ENCODE measurements at places on chromosomes 11 and 22. TPM values are rescaled to one million over a fixed set of nuclear protein-coding genes. Genes with fewer than 3 reads are reported as not detected.
A peak's percentile ranks its signal among the peaks of the same experiment; 100 is the strongest.

GRCh38 chr11:68827733-68828132, 14.0 kb downstream of the CPT1A start:
- H3K4me1 ChIP-seq, result peaks cover 24% of the 10 kb centered on the region
- no peak overlapping the region for H3K27ac ChIP-seq
- H3K27me3 ChIP-seq, result no peaks in the 10 kb centered on the region

GRCh38 chr22:39242595-39243438, 2.0 kb downstream of the PDGFB start:
- DNase-seq, result no peak
- peak overlapping the region; percentile 58 for H3K4me3 ChIP-seq
- peaks cover 5% of the 10 kb centered on the region for H3K36me3 ChIP-seq
- peaks cover 32% of the 10 kb centered on the region for H3K27me3 ChIP-seq

- peaks cover 4% of the 10 kb centered on the region for H3K36me3 ChIP-seq
- H3K27me3 ChIP-seq, result no peaks in the 10 kb centered on the region
- no peak overlapping the region for H3K4me3 ChIP-seq
- no peak overlapping the region for H3K27ac ChIP-seq
- no peak for DNase-seq
Measured at GRCh38 chr11:130211144-130211543, 51.6 kb downstream of the ST14 start.

DNA sequence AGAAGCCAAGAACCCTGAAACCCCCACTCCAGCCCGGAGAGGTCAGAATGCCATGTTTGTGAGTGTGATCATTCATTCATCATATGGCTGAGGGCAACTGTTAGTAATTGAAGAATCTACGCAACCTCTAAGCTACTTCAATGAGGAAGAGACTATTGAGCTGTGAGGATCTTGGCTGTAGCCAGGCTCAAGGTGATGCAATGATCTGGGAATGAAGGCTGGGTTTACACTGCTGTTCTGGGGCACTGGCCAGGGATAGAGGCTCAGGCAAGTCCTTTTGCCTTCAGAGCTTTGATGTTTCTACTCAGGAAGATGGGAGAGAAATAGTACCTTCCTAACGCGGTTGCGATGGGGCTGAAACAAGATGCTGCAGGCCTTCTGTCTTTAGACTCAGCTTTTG, 12.9 kb downstream of the CRYBB2 start:
- H3K27me3 ChIP-seq, result peaks cover 3% of the 10 kb centered on the region
- H3K36me3 ChIP-seq, result no peaks in the 10 kb centered on the region
- H3K27ac ChIP-seq, result no peak overlapping the region
- no peak overlapping the region for H3K4me3 ChIP-seq
- DNase-seq, result no peak

DNA sequence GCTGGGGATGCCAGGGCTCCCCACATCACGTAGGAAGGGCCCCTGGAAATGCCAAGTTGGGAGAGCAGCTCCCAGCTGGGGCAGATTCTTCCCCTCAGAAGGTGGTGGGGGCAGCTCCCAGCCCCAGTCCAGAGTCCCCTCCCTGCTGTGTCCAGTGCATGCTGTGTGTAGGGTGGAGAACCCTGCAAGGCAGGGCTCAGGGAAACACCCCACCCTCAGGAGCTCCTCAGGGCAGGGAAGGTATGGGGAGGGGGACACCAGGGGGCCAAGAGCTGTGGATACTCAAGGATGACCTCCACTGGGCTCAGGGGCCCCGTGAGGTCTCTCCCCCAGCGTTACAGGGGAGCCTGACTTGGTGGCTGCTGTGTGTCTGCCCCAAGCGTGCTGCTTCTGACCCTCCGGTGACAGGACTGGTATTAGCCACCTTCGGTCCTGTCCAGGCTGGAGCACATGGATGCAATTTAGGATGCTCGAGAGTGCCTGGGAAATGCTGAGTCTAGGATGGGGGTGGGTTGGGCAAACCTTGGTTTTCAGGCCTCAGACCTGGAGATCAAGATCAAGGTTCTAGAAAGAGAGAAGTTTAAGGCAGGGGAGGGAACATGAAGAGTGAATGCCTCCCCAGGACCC, 16.1 kb upstream of the CABP7 start:
- H3K27me3 ChIP-seq, result peaks cover 6% of the 10 kb centered on the region
- peaks cover 81% of the 10 kb centered on the region for H3K4me1 ChIP-seq
- H3K36me3 ChIP-seq, result no peaks in the 10 kb centered on the region
- no peak for DNase-seq

The HINFP gene
- 15.5 TPM for total RNA-seq

DNA sequence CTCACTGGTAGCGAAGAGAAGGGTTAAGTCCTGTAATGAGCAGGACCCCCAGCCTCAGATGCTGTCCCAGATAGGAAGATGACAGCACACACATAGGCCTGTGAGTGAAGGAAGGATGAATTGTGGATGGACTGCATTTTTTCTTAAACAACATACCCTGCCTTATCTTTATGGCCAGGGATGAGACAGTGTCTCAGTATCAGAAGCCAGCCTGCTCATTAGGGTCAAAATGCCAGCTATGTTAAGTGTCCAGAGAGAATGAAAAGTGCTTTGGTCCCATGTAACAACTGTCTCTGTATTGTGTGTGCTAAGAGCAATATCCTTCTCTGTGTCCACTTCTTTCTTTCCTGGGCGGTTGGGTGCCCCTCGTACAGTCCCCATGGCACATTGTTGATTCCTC, 30.2 kb downstream of the PPFIBP2 start:
- DNase-seq, result no peak
- H3K4me1 ChIP-seq, result peaks cover 3% of the 10 kb centered on the region
- H3K27me3 ChIP-seq, result no peaks in the 10 kb centered on the region
- H3K36me3 ChIP-seq, result no peaks in the 10 kb centered on the region
- no peak overlapping the region for H3K4me3 ChIP-seq

DNA sequence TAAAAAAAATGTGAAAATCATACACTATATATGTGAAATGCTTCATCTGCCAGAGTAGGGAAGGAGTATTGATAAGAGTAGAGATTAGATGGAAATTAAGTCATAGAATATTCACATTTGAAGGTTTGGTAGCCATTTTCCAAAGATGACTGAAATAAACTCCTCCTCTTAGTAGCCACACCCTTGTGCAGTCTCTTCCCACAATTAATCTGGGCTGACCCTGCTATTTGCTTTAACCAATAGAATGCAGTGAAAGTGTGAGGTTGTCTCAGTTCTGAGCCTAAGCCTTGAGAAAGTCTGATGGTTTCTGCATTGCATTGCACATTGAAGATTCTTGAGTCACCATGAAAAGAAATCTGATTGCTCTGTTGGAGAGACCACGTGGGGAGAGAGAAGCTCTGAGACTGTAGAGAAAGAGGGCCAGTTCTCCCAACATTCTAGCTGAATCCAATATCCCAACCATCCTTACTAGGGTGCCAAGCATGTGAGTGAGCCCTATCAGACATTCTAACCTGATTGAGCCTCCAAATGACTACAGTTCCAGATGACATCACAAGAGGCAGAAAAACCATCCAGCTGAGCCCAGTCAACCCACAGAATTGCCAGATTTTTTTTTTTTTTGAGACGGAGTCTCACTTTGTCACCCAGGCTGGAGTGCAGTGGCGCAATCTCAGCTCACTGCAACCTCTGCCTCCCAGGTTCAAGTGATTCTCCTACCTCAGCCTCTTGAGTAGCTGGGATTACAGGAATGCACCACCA, 29.4 kb upstream of the CAPRIN1 start:
- H3K27ac ChIP-seq, result no peak overlapping the region
- H3K4me1 ChIP-seq, result no peaks in the 10 kb centered on the region
- H3K27me3 ChIP-seq, result no peaks in the 10 kb centered on the region
- no peak overlapping the region for H3K4me3 ChIP-seq
- H3K36me3 ChIP-seq, result no peaks in the 10 kb centered on the region

- no peak for DNase-seq
- no peaks in the 10 kb centered on the region for H3K4me1 ChIP-seq
- H3K27ac ChIP-seq, result no peak overlapping the region
- no peaks in the 10 kb centered on the region for H3K27me3 ChIP-seq
Measured at GRCh38 chr22:30129636-30130035, 49.4 kb downstream of the HORMAD2 start.

DNA sequence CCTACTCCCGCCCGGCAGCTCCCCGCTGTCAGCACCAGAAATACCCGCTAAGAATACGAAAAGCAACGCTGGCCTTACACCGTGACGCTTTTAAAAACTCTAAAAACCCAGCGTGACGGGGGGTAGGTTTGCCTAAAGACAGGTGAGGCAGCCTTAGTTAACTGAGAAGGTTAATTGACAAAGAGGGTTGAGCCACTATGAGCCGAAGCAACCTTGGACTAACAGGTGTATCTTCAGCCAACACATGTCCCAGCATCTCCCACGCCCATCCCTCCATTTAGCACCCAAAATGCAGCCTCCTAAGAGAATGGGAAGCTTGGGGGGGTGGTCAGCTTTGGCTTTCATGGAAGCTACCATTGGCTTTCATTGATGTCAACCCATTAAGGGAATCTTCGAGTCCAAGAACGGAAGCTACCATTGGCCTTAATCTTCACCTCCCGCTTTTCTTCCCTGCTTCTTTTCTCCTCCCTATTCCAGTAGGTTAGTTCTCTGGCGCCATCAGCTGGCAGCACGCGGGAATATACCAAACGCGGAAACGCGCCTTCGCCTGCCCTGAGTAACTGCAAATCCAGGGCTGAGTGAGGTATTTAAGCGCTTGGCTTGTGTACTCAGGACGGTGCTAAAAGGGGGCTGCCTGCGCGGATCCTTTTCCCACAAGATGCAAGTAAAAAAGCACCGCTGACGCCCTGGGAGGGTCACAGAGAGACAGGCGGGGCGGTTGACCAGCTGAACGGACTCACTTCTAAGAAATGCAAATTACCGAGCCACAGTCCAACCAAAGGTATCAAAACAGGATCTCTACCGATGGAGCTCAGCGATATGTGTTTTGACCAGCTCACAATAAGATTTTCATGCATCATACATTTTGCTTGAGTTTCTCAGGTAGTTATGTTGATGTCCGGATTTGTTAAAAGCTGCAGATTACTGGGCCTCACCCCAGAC, 38.5 kb upstream of the GLYATL1 start:
- peaks cover 9% of the 10 kb centered on the region for H3K4me1 ChIP-seq
- H3K27me3 ChIP-seq, result peaks cover 2% of the 10 kb centered on the region
- H3K36me3 ChIP-seq, result no peaks in the 10 kb centered on the region
- H3K27ac ChIP-seq, result no peak overlapping the region
- H3K4me3 ChIP-seq, result no peak overlapping the region

GRCh38 chr11:62664405-62665074, 470 bp downstream of the C11orf98 start:
- peak overlapping the region; percentile 98 for H3K27ac ChIP-seq
- peaks cover 29% of the 10 kb centered on the region for H3K36me3 ChIP-seq
- no peaks in the 10 kb centered on the region for H3K27me3 ChIP-seq
- peaks cover 35% of the 10 kb centered on the region for H3K4me1 ChIP-seq
- peak overlapping the region; percentile 99 for H3K4me3 ChIP-seq

DNA sequence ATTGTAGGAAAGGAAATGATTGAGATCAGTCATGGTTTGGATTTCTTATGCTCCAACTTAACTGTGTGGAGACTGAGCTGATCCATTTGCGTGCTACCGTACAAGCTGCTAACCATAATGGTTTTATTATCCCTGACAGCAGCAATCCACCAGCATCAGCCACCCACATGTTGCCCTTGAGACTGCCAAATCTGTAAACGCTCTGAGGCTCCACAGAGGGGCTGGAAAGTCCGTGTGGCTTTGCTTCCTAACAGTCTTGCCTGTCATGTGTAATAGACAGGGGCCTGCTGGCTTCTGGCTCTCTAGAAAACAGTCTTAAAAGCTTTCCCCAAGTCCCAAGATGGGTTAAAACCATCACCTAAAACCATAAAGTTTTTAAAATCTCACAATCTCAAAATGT, 30.1 kb downstream of the ATG16L2 start:
- no peaks in the 10 kb centered on the region for H3K27me3 ChIP-seq
- H3K27ac ChIP-seq, result no peak overlapping the region
- DNase-seq, result no peak
- H3K4me3 ChIP-seq, result no peak overlapping the region
- no peaks in the 10 kb centered on the region for H3K4me1 ChIP-seq
- peaks cover 20% of the 10 kb centered on the region for H3K36me3 ChIP-seq

GRCh38 chr22:29310065-29310862, 3.8 kb downstream of the GAS2L1 start:
- DNase-seq, result no peak
- H3K27me3 ChIP-seq, result peaks cover 39% of the 10 kb centered on the region
- H3K4me1 ChIP-seq, result peaks cover 90% of the 10 kb centered on the region
- H3K27ac ChIP-seq, result peak overlapping the region; percentile 69
- H3K4me3 ChIP-seq, result no peak overlapping the region

The FBLN1 gene
- 138 TPM for total RNA-seq

The NUP98 gene
- total RNA-seq, result 72.7 TPM

The ACCS gene
- total RNA-seq, result 17.8 TPM

The MMP7 gene
- not detected for total RNA-seq

DNA sequence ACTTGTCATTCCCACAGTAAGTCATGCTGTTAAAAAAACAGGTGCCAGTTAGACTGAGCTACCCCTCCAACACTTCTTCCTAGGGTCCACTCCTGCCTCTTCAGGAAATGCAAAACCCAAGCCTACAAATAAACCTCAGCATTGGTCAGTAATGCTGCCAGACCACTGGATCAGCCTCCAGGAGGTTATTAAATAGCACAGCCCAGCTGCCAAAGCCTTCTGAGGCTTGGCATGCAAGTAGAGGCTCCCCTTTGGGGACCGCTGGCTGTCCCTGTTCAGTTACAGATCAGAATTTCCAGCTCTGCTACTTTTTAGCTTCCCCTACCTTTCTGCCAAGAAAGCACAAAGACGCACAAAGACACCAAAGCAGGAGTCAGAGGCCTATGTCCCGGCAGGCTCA, 33.3 kb downstream of the ABTB2 start:
- H3K4me1 ChIP-seq, result peaks cover 24% of the 10 kb centered on the region
- DNase-seq, result peak; percentile 55
- no peak overlapping the region for H3K27ac ChIP-seq
- no peaks in the 10 kb centered on the region for H3K27me3 ChIP-seq
- H3K4me3 ChIP-seq, result no peak overlapping the region

DNA sequence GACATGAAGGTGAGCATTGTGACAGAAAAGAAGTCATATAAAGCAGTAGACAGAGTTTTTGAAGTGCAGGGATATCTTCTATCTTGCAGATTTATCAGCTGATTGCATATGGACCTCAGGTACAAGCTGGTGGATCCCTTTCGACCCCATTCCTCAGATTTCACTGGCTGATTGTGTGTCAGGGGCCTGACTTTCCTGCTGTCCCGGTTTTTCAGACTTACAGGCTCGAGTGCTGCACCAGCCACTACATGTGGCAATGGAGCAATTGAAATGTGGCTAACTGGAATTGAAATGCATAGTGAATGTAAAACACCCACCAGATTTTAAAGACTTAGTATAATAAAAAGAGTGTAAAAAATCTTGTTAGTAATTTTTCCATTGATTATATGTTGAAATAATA, 50.3 kb downstream of the CLMP start:
- no peaks in the 10 kb centered on the region for H3K27me3 ChIP-seq
- H3K4me3 ChIP-seq, result no peak overlapping the region
- H3K36me3 ChIP-seq, result no peaks in the 10 kb centered on the region
- H3K27ac ChIP-seq, result no peak overlapping the region
- H3K4me1 ChIP-seq, result peaks cover 5% of the 10 kb centered on the region

All from spinal cord (tissue), 10 donors.